ENCODE measurements at places on chromosomes 2 and 18.

DNA sequence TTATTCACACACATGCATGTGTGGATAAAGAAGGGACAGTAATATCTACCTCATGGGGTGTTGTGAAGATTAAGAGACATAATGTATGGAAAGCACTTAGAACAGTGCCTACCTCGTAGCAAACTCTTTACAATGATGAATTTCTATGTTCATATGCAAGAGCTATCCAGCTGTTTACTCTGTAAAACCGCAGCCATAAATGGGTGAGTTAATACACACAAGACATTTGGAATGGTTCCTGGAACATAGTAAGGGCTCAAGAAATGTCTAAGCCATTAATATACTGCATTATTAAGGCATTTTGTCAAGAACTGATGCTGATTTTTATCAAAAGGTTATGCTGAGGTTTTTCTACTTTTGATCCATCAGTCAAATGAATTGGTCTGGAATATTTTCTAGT is 1076.2 kb downstream of the TSN start:
- no peak for DNase-seq

- DNase-seq, result no peak
These were observed 15.5 kb downstream of the CUL3 start for GRCh38 chr2:224569654-224570053.

- no peak for DNase-seq
These were observed 532.2 kb downstream of the RIT2 start for GRCh38 chr18:42583283-42583731.

- DNase-seq, result no peak
These were observed 76.5 kb downstream of the BABAM2 start for GRCh38 chr2:27967076-27967475.

GRCh38 chr2:17912266-17912691 is 33.8 kb downstream of the KCNS3 start:
- DNase-seq, result no peak

DNA sequence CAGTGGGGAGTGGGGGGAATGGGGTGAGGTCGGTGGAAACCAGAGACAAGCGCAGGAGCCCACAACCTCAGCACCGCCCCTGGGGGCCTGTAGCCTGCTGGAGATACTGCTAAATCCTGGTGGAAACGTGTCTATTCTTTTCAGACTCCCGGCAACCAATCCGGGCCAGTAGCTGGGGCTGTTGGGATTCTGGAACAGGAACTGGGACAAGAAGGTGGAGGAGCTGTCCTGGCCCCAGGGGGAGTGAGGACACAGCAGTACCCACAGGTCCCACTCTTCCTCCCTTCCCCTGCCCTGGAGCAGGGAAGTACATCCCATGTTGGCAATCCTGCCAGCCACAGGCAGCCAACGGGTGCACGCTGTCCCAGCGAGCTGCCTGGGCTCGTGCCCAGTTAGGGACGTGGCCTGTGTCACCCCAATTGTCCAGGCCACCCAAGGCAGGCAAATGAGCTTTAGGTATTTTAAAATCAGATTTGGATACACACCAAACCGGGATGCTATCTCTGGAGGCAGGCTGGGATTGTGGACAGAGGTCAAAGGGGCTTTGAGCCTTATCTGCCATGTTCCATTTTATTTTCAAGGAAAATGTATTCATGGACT is 51.8 kb downstream of the HS1BP3 start:
- DNase-seq, result no peak

- peak; percentile 34 for DNase-seq
These were observed 31.6 kb downstream of the LIMS1 start for GRCh38 chr2:108565778-108566375.

DNA sequence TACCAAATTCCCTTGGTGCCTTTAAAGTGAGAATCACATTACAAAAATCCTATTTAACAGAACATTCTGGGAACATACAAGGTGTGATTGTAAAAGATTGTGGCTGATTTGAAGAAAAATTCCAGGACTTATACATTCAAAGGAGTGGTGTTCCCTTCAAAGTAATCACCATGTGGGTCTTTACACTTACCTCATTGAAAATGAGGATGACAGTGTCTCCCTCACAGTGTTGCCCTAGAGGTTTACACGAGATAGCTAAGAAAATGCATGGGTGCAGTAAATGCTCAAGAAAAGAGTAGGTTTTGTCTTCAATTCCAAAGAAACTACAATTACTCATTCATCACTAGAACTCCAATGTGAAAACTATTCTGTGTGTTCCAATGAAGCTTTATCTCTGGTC is 331.5 kb downstream of the SLC4A3 start:
- DNase-seq, result no peak

DNA sequence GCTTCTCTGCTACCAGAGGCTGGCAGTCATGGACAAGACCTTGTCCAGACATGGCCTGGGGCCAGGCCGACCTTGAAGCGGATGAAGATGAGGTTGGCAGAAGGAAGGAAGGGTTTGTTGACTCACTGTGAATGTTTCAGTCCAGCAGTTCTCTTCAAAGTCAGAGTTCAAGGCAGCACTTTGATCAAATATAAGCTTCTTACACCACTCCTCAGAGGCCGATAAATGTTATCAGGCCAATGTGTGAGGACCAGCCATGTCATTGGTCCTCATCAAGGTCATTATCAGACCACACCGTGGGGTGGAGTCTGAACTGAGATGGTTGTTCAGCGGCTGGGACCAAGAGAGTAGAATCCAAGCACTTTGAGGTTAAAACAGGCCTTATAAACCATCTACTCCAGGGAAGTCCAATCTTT is 35.5 kb downstream of the QPCT start:
- DNase-seq, result no peak

DNA sequence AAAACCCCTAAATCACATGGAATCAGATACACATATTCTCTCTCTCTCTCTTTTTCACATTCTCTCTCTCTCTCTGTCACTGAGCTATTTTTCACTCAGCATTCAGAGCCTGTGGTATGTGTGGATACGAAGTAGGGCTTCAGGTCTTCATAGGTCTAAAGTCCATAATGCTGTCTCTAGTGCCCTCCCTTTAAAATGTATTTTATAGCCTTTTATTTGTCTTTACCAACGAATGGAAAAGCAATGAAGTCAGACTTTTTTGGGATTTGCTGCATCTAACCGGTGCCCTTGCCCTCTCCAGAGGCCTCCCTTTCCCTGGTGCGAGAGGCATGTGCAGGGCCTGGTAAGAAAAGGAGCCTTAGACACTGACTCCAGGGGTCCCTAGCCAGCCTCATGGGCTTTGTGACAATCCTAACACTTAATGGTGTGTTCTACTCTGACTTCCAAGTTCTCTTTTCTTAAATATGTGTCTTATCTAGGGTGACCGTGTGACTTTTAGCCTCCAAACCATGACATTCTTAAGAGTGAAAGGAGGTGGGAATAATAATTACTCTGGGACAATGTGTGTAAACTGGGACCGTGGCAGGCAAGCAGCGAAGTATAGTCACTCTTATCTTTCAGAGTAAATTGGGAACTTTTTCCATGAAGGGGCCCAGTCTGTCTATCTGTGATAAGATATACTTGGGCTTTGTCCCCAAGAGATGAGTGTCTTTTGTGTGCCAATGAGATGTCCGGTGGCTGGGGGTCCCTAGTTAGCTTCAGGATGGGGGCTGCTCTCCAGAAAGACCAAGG is 101.1 kb downstream of the B3GNT2 start:
- no peak for DNase-seq

- DNase-seq, result no peak
These were observed 67.8 kb downstream of the DIPK1C start for GRCh38 chr18:74389171-74389927.

- no peak for DNase-seq
These were observed 21.8 kb downstream of the MDH1 start for GRCh38 chr2:63610525-63610924.

- no peak for DNase-seq
These were observed 60.9 kb upstream of the MMADHC start for GRCh38 chr2:149648282-149649030.

DNA sequence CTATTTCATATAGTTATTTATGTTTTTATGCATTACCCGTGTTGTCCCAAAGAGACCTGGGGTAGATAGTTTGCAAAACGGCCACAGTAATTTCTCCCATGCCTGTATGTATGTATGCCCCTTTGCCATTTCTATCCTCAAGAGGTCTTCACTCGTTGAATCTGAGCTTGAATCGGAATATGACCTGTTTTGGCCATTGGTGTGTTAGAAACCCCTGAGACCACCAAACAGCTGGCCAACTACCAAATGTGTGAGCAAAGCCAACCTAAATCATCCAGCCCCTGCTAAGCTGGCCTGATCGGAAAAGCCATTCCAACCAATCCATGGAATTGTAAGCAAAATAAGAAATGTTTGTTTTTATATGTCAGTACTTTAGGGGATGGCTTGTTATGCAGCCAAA is 23.4 kb upstream of the INO80C start:
- no peak for DNase-seq
